A549 (cell line): ENCODE measurements at places on chromosomes 16 and 17. TPM values are rescaled to one million over a fixed set of nuclear protein-coding genes. Genes with fewer than 3 reads are reported as not detected.

TPSD1 gene
- polyA plus RNA-seq = not detected in 3 replicates

ZNF594 gene
- 2.2 to 2.7 TPM (median 2.3 TPM) in 3 replicates for polyA plus RNA-seq

DNA sequence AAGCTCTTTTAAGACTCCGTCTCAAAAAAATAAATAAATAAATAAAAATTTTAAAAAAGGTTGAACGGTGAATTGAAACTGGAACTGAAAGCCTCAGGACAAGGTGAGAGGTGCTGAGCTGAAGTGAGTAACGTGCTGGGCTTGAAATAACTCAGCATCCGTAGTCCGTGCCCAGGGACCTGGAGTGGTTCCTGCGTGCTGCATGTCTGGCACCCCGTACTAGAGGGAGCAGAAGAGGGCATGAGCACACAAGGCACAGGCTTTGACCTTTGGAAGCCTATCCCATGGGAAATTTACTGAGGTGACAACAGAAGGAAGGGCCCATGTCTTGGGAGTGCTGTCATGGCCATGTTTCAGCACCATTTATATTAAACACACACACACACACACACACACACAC, 4.5 kb upstream of the MEIOB start:
- no peak for DNase-seq

DNA sequence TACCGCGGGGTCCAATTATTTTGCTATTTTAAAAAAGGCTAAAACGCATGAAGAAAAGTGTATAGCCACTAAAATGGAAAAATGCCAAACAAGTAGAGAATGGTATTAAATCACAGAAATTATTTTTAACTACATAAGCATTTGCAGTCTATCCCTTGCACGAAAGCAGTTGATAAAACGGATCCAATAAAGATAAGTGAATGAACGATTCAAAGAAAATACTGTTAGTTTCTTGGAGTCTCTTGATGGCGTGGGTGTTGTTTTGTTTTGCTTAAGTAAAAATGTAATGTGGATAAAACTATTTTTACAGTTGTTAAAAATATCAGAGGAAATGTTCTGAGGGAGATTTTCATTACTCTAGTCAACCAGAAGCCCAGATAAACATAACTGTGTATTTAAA, 9.3 kb downstream of the HS3ST3A1 start:
- no peak for DNase-seq

GRCh38 chr17:14341866-14342265, 41.0 kb downstream of the HS3ST3B1 start:
- DNase-seq = no peak

DNA sequence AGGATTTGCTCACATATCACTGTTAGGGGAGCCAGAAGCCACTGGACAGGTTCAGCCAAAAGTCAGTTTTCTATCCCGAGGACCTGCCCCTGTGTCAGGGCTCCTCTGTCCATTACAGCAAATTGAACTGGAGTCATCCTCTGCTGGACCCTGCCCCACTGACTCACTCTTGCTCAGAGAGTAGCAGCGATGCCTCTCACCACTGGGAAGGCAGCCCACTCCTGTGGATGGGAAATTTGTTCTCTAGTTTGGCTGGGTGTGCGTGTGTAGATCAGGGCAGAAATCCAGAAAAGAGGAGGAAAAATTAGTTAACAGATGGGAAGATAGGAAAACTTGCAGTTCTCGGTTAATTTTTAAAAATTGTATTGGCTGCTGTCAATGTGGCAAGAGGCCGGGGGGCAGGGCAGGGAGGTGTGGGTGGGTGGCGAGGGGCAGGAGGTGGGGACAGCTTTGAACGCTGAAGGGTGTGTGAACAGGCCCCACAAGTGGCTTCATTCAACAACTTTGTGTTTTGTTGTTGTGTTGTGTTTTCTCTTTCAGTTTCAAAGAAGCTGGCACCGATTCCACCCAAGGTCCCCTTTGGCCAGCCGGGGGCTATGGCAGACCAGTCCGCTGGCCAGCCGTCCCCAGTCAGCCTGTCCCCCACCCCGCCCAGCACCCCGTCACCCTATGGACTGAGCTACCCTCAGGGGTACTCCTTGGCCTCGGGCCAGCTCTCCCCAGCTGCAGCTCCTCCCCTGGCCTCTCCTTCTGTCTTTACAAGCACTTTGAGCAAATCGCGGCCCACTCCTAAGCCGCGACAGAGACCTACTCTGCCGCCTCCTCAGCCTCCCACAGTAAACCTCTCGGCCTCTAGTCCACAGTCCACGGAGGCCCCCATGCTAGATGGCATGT, 33.6 kb downstream of the ELAC2 start:
- DNase-seq = no peak

GRCh38 chr17:12114686-12115418, 94.2 kb downstream of the MAP2K4 start:
- DNase-seq = no peak

- DNase-seq = no peak
Measured at GRCh38 chr17:77127735-77128361, 12.9 kb upstream of the SEC14L1 start.
